ENCODE measurements at places on chromosomes 3 and 15.

DNA sequence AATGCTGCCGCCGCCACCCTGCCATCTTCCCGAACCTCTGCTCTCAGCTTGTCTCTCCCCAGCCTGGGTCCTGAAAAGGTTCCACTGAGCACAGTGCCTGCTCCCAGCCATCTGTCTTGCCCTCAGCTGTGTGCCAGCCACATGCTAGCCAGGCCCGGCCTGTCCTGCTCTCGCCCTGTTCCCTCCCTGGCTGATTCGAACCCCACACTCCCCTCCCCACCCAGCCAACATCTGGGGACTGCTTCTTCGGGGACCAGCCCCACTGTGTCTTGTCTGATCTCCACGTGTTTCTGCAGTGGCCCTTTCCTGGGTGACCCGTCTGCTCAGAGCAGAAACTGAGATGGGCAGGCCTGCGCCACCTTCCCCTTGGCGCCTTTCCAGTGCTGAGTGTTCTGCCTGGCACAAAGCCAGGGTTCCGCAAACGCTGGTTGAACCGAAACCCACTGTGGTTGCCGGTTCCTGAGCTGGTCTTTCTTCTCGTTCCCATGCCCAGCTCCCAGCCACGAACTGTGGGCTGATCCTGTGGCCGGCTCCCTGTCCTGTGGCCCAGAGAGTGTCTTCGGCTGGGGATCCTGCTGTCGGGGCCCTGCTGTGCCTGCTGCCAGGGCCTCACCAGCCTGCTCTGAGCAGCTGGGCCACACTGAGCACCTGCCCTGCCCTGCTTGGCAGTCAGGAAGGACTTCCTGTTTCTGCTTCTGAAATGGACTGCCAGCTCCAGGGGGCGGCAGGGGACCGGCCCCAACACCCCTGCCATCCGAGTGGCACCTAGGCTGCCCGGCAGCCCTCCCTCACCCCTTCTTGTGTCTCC, 62.7 kb upstream of the KLF13 start:
- DNase-seq, result no peak

DNA sequence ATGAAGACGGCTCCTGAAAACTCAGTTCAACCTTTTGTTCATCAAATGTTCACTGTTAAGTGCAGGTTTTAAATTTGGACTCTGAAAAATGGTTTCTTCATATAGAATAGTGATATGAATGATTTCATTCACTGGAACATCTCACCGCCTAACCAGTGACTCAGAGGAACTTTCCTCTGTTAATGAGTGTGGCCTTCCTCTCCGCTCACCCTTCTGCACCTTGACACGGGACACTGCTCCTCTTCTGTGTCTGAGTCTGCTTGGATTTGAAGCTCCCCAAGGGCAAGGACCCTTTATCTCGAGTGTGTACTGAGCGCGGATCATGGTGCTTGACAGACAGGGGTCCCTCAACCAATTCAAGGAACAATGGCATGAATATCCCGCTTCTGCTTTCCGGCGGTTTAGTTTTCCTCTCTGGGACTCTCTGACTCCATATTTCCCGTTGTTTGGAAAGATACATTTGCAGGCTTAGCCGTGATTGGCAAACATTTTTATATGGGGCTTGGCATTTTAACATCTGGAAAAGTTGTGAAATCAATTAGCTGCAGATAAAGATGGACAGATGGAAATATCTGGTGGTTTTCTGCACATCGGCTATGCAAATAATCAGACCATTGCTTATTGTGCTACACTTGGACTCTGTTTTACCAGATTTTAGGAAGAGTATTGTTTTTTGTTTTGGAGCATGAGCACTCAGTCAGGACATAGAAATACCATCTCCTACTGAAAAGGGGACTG, 20.9 kb downstream of the KBTBD8 start:
- no peak for DNase-seq

DNA sequence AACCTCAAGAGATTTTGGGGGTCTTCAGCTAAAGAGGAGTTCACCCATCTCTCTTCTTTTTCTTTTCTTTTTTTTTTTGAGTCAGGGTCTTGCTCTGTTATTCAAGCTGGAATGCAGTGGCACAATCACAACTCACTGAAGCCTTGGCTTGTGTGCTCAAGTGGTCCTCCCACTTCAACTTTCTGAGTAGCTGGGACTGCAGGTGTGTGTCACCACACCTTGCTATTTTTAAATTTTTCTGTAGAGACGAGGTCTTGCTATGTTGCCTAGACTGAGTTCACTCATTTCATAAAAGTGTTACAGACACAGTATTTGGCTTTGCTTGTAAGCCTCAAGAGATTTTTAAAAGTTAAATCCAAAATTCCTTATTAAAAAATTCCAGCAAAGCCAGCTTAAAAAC, 71.7 kb downstream of the OXSM start:
- no peak for DNase-seq

DNA sequence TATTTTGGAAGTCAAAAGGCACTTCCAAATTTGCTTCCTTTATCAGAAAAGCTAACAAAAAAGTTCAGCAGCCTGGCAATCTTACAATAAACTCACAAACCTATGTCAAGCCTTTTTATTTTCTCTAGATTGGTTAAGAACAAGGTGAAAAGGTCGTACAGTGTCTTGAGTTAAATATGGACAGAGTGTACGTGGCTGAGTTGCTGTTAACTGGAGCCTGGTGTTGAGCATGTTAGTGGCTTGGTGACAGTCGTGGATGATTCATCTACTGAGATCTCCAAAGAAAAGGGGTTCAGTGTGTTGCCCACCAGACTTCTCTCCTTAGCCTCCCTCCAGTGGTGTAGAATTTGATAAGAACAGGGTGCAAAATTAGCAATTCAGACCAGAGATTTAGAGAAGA, 89.7 kb downstream of the SSR3 start:
- no peak for DNase-seq

DNA sequence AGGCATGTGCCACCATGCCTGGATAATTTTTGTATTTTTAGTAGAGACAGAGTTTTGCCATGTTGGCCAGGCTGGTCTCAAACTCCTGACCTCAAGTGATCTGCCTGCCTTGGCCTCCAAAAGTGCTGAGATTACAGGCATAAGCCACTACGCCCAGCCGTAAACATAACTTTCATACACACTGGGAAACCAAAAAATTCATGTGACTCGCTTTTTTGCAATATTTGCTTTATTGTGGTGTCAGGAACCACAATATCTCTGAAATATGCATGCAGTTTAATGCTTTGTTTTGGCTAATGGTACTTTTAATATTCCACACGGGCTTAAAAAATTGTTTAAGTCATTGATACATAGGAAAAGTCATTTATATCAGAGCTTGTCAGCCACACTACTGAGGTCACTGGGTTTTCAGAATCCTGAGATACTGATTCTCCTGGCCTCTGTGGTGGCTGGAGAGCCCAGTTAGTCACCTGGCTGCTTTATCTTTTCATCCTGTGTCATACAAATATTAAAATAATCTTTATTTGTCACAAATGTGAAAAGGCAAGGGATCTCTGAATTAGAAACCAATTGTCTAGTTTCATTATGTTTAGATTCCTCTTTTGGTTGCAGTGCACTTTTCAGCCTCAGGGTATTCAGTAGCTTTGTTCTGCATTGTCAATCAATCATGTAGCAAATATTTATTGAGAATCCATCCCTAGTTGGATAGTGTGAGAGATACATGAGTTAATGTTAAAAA, 10.0 kb downstream of the TMEM62 start:
- DNase-seq, result peak; percentile 6

DNA sequence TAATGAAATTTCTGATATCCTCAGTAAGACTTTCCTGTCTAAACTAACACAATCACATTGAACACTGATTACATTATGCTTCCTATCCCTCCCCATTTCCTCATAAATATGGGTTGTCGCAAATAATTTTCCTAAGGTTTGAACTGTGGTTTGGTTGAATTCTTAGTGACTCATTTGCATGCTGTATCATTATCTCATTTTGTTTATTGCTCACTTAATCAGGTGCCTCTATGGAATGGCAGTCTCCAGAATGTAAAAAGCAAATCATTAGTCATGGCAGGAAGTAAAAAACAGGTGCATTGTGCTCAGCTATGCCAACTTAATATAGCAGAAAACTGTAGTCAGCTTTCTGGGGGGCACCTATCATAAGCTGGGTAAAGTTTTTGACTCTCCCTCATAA, 216.0 kb upstream of the ZBTB20 start:
- DNase-seq, result peak; percentile 17

DNA sequence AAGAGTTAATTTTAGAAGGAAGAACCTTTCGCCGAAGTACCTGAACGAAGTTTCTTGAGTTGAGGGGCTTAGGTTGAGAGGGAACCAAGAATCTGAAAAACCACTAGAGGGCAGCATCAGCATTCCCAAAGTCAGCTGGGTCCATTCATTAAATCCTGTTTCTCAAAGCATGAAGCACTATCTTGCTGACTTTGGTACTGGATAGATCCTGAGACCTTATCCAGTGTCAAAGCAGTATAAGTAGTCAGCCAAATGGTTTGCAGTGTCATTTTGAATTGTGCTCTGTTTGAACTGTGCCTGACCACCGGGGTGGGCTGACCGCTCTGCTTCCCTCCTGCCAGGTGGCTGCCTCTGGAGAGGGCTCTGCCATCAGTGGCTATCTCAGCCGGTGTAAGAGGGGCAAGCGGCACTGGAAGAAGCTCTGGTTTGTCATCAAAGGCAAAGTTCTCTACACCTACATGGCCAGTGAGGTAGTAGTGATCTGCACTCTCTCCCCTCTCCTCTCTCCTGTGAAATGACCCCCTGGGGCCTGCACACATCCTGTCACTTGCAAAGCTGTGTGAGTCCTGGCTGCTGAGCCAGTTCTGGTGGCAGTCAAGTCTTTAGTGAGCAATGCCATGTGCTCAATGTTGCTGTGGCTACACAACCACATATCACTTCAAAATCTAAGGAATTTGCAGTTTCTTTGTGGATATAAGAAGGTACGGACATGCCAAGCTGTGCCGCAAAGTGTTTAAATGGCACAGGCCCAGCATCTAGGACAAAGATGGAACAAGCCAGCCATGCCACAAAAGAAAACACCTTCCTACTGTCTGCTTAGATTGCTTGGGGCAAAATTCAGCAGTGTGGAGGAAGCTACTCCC, 21.4 kb upstream of the NR2C2 start:
- DNase-seq, result peak; percentile 58

DNA sequence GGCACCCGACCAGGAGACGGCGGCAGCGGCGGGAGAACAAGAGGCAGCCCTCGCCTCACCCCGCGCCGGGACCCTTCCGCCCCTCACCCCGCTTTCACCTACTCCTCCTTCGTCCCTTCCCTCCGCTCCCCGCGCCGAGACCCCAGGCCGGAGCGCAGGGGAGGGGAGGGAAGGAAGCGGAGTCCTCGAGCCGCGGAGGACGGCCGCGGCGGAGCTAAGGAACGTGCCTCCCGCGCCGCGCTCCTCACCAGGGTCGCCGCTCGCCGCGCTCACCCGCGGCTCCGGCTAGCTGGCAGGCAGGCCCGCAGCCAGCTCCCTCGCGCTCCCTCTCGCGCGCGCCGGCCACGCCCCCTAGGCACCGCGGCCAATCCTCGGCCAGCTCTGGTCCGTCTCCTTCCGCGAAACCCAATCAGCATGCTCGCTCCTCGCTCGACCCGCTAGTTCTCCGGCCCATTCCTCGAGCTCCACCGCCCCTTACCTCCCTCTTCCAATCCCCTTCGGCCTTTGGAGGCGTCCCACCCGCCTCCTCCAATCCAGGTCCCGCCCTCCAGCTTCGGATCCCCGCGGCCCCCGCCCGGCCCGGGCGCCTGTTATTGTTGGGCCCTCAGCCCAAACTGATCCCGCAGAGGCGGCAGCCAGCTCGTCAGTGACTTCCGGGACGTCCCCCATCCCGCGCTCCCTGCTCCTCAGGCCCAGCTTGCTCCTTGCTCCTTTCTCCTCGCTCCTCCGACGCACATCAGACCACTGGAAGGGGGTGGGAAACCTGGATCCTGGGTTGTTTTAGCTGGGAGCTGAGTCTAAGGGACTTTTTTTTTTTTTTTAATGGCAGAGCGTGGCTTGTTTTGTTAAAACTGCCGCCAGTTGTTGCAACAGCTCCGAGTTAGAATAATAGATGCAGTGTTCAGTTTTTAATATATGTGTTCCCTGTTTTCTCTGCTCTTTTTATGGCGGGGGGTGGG, at the start of gene DCBLD2:
DCBLD2 (minus strand) TSS at position 304 of the 959 bp plus-strand sequence. CDS start 369 bp downstream, outside the sequence.
- DNase-seq, result peak; percentile 100

DNA sequence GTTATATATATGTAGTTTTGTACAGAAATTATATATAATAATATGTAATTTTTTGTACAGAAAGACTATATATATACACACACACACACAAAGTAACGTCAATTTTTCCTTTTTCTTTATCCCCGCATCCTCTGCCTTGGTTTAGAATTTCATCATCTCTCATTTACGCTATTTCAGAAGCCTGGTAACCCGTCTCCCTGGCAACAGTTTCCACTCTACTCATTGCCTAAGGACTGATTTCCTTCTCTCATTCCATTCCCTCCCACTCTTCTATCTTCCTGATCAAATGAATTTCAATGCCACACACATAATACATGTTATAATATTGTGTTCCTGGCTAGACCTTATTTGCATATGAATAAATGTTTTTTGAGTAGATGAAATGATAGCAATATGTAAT, 47.8 kb upstream of the NDN start:
- DNase-seq, result no peak

DNA sequence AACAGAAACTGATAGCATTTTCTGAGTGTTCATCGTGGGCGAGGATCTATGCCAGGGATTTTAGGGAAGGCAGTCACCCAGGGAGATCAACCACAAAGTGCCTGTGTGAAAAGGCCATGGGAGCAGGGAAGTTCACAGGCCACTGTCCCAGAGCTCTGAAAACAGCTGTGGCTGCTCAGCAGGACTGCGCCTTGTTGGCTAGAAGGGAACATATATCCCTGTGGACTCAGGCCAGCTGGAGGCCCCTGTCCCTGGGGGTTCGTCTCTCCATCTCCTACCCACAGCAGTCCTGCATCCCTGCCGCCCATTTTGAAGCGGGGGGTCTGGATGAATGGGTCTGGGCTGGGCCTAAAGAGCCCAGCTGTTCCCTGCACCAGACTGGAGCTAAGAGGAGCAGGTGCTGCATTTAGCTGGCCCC, 27.8 kb downstream of the PPCDC start:
- no peak for DNase-seq

- peak; percentile 47 for DNase-seq
These were observed 67.2 kb downstream of the PEX5L start for GRCh38 chr3:179969525-179969924.

- no peak for DNase-seq
These were observed 27.3 kb downstream of the KLHDC8B start for GRCh38 chr3:49198611-49199230.

DNA sequence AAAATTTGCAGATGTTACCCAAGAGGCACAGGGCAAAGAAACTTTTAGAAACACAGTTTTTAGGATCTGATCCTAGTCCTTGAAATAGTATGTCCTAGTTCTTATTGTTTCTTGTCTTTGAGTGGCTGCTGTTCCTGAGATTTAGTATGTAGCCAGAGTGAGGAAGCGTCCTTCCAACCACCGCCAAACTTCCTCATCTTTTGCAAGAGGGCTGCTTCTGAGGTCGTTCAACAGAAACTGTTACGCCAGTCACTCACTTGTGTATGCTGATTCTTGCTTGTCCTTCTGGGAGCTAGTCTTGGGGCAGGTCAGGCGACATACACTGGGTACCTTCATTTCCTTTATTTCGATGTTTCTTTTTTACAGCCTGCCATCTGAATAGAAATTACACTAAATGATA, 577.3 kb upstream of the ZNF717 start:
- no peak for DNase-seq

DNA sequence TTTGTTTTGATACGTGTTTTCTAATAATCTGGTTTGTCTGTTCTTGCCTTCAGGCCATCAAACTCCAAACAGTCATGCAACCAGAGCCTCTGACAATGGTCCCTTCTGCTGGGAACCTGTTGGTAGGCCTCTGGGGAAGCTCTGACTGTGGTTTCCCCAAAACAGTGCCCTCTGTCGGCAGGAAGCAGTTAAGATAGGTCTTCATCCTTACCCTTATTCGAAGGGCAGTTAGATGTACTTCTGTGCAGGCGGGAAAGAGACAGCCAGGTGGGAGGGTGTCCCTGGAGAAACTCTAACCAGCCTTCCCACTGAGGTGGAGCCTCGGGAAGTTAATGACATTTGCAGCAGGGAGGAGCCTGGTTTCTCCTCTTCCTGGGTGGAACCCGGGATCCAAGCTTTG, 81.6 kb upstream of the CHMP2B start:
- DNase-seq, result no peak

All from fibroblast of skin of right quadriceps (primary cell).